Right lobe of liver (tissue), 6 donors: ENCODE measurements at places on chromosomes 6 and 20.

- H3K4me3 ChIP-seq: no peak overlapping the region
- no peaks in the 10 kb centered on the region for H3K4me1 ChIP-seq
- no peaks in the 10 kb centered on the region for H3K36me3 ChIP-seq
- H3K27ac ChIP-seq: no peak overlapping the region
Measured at GRCh38 chr20:58545565-58546415, 30.6 kb upstream of the APCDD1L start.

DNA sequence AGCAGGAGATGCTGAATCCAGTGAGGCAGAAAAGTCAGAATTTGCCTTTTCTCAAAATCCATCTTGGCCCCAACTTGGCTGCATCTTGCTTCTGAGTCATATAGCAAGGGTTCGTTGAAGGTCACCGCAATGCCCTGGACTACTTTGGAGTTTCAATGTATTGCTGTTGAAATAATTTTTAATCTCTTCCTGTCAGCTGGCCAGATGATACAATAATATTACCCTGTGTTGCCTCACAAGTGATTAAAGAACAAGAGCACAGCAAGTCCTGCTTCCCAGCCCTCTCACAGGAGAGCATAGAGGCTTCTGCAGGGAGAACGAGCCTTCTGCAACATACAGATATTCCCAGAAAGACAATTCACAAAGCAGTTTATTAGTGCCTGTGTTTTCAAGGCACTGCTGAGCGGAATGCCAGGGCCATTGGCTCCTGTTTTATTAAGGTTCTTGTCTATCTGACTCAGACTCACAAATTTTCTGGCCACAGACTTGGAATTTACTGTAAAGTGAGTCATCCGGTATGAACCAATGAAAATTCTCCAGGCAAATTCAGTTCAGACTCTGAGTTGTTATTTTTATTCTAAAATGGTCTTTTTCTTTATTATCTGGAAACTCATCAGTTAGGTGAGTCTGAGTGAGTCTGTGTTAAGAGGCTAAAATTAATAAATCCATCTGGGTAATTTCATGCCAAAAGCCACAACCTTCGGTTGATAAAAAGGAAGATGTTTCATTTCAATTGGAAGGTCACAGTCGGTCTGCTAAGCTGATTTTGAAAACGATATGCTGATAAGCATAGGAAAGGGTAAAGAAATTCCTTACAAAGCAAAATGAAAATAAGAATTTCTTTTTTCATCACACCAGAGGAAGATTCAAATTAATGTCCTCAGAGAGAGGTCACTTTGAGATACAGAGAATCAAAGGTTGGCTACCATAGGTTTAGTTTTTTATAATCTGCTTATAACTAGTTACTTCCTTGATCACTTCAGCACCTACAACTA lies 289.4 kb upstream of the STXBP5 start:
- no peaks in the 10 kb centered on the region for H3K4me1 ChIP-seq
- no peak overlapping the region for H3K4me3 ChIP-seq
- H3K36me3 ChIP-seq: no peaks in the 10 kb centered on the region
- DNase-seq: no peak
- no peaks in the 10 kb centered on the region for H3K27me3 ChIP-seq

GRCh38 chr6:130754786-130755367 lies 72.3 kb upstream of the SMLR1 start:
- H3K4me1 ChIP-seq: no peaks in the 10 kb centered on the region
- no peaks in the 10 kb centered on the region for H3K27me3 ChIP-seq
- no peak for DNase-seq
- H3K36me3 ChIP-seq: no peaks in the 10 kb centered on the region

DNA sequence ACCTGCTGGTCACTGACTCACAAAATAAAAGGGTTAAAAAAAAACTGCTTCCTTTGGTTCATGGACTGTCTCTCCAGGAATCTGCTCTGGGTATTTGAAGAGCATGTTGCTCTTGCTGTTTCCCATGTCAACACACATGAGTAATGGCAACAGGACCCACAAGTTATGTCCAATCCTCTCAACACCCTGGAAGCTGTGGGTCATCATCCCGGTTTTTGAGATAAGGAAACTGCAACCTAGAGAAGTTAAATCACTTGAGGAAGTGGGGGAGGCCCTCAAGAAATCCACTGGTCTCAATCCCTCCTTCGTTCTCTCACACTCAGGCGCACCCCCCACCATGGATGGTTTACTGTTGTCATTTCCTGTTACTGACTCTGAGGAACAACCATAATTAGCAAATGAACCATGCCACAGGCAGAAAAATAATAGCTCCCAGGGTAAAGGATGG lies 12.4 kb downstream of the MAP1LC3A start:
- no peaks in the 10 kb centered on the region for H3K36me3 ChIP-seq
- no peak overlapping the region for H3K4me3 ChIP-seq
- no peaks in the 10 kb centered on the region for H3K4me1 ChIP-seq
- no peak overlapping the region for H3K27ac ChIP-seq
- DNase-seq: no peak
- H3K27me3 ChIP-seq: no peaks in the 10 kb centered on the region

DNA sequence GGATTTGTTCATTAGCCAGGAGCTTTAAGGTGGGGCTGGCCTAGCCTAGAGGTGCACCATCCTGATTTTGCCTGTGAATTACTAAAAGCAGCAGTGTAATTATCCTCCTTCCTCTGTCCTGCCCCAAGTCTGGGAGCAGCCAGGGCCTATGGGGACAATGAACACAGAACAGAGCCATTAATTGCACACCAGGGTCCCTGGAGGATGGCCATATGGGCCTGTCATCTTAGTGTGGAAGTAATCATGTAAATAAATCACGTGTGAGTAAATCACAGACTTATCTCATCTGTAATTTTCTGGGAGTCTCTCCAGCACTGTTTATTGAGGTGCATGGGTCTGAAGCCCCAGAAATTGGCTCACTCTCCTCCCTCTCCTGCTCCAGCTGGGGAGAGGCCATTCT lies 176.3 kb downstream of the LRFN2 start:
- H3K27me3 ChIP-seq: no peaks in the 10 kb centered on the region
- DNase-seq: no peak
- H3K36me3 ChIP-seq: no peaks in the 10 kb centered on the region

DNA sequence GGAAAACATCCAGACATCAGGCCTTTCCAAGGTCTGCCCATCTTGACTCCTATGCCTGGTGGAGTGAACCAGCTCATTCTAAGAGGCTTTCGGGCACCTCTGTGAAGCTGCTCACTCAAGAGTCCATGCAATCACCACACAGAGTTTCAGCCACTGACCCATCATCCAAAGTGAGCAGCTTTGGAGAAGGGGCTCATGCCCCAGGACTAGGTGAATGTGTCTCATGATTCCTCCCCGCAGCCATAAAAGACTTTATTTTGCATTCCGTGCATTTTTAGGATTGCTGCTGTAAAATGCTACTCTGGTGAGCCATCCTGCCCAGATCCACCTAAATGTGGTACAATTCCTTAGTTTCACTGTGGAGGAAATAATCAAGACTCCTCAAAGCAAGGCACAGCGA lies 44.5 kb upstream of the EZR start:
- H3K4me1 ChIP-seq: no peaks in the 10 kb centered on the region
- DNase-seq: no peak
- H3K36me3 ChIP-seq: no peaks in the 10 kb centered on the region
- no peak overlapping the region for H3K4me3 ChIP-seq
- H3K27me3 ChIP-seq: no peaks in the 10 kb centered on the region

DNA sequence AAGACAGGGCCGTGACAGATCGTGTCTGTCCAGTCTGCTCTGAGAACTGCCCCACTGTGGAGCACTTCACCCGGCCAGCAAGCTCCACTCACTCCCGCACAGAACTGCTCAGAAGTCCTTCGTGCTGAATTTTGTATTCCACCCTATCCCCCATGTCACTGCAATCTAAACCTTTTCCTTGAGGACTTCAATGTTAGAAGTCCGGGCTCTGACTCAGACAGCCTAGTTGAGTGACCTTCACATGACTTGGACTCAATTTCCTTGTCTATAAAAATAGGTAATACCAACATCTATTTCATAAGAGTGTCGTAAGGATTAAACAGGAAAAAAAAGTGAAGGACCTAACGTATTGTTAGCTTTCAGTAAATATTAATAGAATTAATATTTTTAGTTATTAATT lies 161.6 kb downstream of the QRSL1 start:
- H3K27me3 ChIP-seq: no peaks in the 10 kb centered on the region
- no peak for DNase-seq

GRCh38 chr6:142055219-142055618 lies 77.5 kb upstream of the GJE1 start:
- no peak overlapping the region for H3K27ac ChIP-seq
- H3K36me3 ChIP-seq: no peaks in the 10 kb centered on the region
- no peaks in the 10 kb centered on the region for H3K4me1 ChIP-seq
- H3K4me3 ChIP-seq: no peak overlapping the region

GRCh38 chr6:11732036-11732631 lies 46.5 kb downstream of the ADTRP start:
- H3K27ac ChIP-seq: no peak overlapping the region
- no peaks in the 10 kb centered on the region for H3K36me3 ChIP-seq
- no peaks in the 10 kb centered on the region for H3K4me1 ChIP-seq
- no peak overlapping the region for H3K4me3 ChIP-seq
- H3K27me3 ChIP-seq: no peaks in the 10 kb centered on the region
- DNase-seq: peak; percentile 55

DNA sequence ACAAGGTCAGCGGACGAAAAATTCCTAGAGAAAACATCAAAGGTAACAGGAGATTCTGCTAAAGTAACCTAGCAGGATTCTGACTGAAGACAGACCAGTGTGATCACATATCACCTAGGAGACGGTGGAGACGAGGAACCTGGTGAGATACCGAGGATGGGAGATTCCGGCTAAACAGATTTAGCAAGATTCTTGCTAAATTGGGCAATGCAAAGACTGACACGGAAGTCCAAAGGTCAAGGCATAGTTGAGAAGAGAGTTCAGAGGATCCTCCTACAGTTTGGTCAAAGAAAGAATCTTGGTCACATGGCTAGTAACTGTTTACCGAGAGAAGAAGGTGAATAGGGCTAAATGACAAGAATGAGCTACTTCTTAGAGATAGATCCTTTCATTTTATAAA lies 61.1 kb downstream of the TMEM170B start:
- H3K27ac ChIP-seq: peak overlapping the region; percentile 35
- H3K4me3 ChIP-seq: no peak overlapping the region
- DNase-seq: no peak
- H3K27me3 ChIP-seq: no peaks in the 10 kb centered on the region

DNA sequence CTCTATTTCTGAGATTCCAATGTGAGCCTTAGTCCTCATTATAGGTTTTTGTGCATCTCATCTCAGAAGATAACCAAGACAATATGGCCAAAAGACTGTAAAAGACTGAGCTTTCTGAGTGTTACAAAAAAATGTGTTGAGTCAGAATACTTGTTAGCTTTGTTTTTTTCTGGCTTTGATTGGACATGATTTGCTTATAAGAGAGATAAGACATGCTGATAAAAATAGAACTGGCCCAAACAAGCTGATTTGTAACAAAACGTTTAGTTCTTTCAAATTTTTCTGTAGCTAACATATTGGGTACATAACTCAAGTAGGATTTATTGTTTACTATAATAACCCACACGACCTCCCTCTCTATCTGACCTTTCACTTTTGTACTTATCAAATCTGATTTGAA lies 32.9 kb downstream of the FILIP1 start:
- H3K4me1 ChIP-seq: no peaks in the 10 kb centered on the region
- DNase-seq: no peak
- no peak overlapping the region for H3K27ac ChIP-seq
- no peaks in the 10 kb centered on the region for H3K36me3 ChIP-seq
- H3K4me3 ChIP-seq: no peak overlapping the region

DNA sequence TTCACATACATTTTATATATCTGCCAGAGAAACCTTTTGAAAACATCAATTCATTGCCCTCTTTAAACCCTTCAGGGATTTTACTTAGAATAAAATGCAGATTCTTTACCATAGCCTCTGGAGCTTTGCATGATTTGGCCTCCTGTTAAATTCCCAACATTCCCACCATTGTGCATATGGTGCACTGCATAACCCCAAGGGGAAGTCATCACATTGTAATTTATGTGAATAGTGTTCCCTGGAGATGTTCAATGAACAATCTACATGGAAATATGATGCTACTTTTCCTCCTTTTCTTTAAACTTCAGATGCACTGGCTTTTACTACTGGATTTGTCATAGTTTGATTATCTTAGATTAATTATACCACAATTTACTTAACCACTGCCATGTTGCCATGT lies 94.7 kb downstream of the PHF3 start:
- H3K4me1 ChIP-seq: no peaks in the 10 kb centered on the region
- no peak overlapping the region for H3K27ac ChIP-seq
- no peak for DNase-seq
- no peak overlapping the region for H3K4me3 ChIP-seq
- no peaks in the 10 kb centered on the region for H3K36me3 ChIP-seq

DNA sequence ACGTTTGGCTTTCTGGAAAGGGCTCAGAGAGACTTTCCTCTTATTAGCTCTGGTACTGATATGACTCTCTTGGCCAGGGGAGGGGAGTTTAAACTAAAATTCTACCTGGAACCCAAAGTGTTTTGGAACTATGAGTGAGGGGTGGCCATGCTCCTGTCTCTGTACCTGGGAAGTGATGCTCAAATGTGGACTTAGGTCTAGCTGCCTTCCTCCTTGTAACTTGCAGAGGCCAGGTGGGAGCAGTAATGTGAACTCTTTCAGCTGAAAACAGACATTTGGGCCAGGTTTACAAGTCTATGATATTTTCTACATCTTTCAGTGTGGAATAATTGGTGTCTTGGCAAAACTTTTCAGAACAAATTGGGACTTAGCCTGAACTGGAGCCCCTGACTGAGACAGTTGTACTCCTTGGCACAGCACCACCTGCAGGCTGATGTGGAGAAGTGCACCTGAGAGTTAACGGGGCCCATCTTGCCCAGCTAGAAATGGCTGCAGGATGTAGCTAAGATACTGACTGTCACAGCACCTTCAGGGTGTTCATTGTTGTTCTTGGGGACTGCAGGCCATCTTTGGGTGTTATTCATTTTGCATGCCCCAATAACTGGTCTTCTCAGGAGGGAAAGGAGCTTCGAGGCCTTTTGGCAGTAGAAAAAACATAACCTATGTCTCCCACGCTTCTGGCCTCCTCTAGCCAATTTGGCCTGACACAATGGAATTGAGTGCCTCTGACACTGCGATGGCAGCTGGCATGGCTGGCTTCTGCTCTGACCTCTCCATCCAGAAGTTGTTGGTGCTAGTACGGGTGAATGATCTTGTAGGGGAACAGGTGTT lies 37.1 kb downstream of the CD109 start:
- no peak overlapping the region for H3K27ac ChIP-seq
- no peak overlapping the region for H3K4me3 ChIP-seq
- H3K4me1 ChIP-seq: no peaks in the 10 kb centered on the region
- H3K27me3 ChIP-seq: no peaks in the 10 kb centered on the region
- peak; percentile 57 for DNase-seq

GRCh38 chr20:19913927-19914614 lies 103.1 kb upstream of the NAA20 start:
- no peaks in the 10 kb centered on the region for H3K36me3 ChIP-seq
- H3K4me3 ChIP-seq: no peak overlapping the region
- H3K4me1 ChIP-seq: no peaks in the 10 kb centered on the region
- H3K27me3 ChIP-seq: no peaks in the 10 kb centered on the region
- H3K27ac ChIP-seq: no peak overlapping the region

- H3K27me3 ChIP-seq: no peaks in the 10 kb centered on the region
- no peak overlapping the region for H3K4me3 ChIP-seq
- no peak for DNase-seq
- no peak overlapping the region for H3K27ac ChIP-seq
- no peaks in the 10 kb centered on the region for H3K36me3 ChIP-seq
Measured at GRCh38 chr6:1047981-1048541, 263.8 kb upstream of the FOXQ1 start.

- H3K4me3 ChIP-seq: no peak overlapping the region
- no peaks in the 10 kb centered on the region for H3K36me3 ChIP-seq
- no peaks in the 10 kb centered on the region for H3K27me3 ChIP-seq
- no peak for DNase-seq
- H3K4me1 ChIP-seq: peaks cover 4% of the 10 kb centered on the region
Measured at GRCh38 chr6:83057705-83058321, 7.8 kb downstream of the UBE3D start.

- no peak overlapping the region for H3K27ac ChIP-seq
- no peak for DNase-seq
- H3K27me3 ChIP-seq: no peaks in the 10 kb centered on the region
Measured at GRCh38 chr6:129844118-129844891, 16.8 kb downstream of the TMEM244 start.
